Liver (tissue), 10 donors: ENCODE measurements at places on chromosomes 1 and 21.

DNA sequence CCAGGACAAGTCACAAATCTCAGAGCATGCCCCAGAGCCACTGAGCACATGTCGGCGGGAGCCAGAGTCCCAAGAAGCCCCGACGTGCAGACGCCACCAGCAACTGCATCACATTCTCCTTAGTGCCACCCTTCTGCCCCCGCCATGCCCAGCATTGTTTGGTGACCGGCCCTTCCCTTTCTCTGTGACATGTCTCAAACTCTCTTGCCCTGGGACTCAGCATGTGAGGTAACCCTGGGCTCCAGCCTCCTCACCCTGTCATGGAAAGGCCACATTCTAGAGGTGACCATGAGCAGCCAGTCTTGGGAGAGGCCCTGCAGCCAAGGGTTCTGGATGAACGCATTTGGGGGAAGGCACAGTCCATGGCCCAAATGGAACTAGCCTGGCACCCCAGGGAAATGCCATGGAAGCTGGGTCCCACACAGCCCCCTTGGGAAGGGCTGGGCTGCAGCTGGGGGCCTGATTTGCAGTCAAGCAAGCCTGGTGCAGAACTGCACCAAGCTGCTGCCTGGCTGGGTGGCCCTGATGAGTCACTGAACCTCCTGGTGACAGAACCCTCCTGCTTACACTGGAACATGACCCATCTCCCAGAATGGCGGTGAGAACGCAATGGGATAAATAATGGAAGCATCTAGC lies 94.4 kb downstream of the ITPKB start:
- no peaks in the 10 kb centered on the region for H3K27me3 ChIP-seq
- H3K27ac ChIP-seq: no peak overlapping the region
- DNase-seq: no peak

DNA sequence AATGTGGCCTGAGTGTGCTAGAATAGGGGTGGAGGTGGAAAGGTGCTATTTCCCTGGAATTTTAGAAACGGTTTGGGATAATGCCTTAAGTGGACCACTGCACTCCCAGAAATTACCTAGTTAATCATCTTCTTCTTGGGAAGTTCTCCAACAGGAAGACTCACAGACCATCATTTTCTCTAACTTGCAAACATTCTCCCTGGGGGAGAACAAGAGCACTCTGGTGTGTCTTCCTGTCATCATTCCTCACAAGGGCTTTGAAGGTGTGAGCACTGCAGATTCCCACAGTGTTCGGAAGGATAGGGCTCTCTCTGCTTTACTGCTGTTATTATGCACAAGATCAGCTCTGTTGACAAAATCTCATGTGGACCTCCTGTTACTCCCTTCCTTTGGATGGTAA lies 54.9 kb upstream of the TSPAN2 start:
- H3K4me3 ChIP-seq: no peak overlapping the region
- no peak for DNase-seq
- peaks cover under 1% of the 10 kb centered on the region for H3K4me1 ChIP-seq
- H3K27me3 ChIP-seq: peaks cover 12% of the 10 kb centered on the region
- H3K27ac ChIP-seq: no peak overlapping the region

- H3K27ac ChIP-seq: no peak overlapping the region
- DNase-seq: no peak
- no peaks in the 10 kb centered on the region for H3K36me3 ChIP-seq
- no peak overlapping the region for H3K4me3 ChIP-seq
- no peaks in the 10 kb centered on the region for H3K27me3 ChIP-seq
Measured at GRCh38 chr21:24938573-24938972, 668.7 kb downstream of the MRPL39 start.

- DNase-seq: peak; percentile 50
- peak overlapping the region; percentile 92 for H3K4me3 ChIP-seq
- H3K27me3 ChIP-seq: no peaks in the 10 kb centered on the region
- H3K27ac ChIP-seq: peak overlapping the region; percentile 73
- H3K36me3 ChIP-seq: peaks cover 29% of the 10 kb centered on the region
- peaks cover 53% of the 10 kb centered on the region for H3K4me1 ChIP-seq
Measured at GRCh38 chr1:1399872-1400575, 889 bp upstream of the CCNL2 start.

GRCh38 chr1:111666828-111667227 lies 47.2 kb downstream of the RAP1A start:
- H3K4me3 ChIP-seq: no peak overlapping the region
- H3K36me3 ChIP-seq: no peaks in the 10 kb centered on the region
- H3K27me3 ChIP-seq: no peaks in the 10 kb centered on the region
- H3K27ac ChIP-seq: no peak overlapping the region
- DNase-seq: no peak
- H3K4me1 ChIP-seq: peaks cover 7% of the 10 kb centered on the region

GRCh38 chr1:67524143-67525052 lies 94.2 kb upstream of the SERBP1 start:
- H3K4me3 ChIP-seq: no peak overlapping the region
- H3K27me3 ChIP-seq: no peaks in the 10 kb centered on the region
- peaks cover 10% of the 10 kb centered on the region for H3K4me1 ChIP-seq
- no peak for DNase-seq
- H3K36me3 ChIP-seq: no peaks in the 10 kb centered on the region

- no peaks in the 10 kb centered on the region for H3K4me1 ChIP-seq
- DNase-seq: no peak
- no peaks in the 10 kb centered on the region for H3K27me3 ChIP-seq
- no peak overlapping the region for H3K4me3 ChIP-seq
- H3K27ac ChIP-seq: peak overlapping the region; percentile 92
Measured at GRCh38 chr1:243496187-243496646, 240.4 kb downstream of the SDCCAG8 start.

DNA sequence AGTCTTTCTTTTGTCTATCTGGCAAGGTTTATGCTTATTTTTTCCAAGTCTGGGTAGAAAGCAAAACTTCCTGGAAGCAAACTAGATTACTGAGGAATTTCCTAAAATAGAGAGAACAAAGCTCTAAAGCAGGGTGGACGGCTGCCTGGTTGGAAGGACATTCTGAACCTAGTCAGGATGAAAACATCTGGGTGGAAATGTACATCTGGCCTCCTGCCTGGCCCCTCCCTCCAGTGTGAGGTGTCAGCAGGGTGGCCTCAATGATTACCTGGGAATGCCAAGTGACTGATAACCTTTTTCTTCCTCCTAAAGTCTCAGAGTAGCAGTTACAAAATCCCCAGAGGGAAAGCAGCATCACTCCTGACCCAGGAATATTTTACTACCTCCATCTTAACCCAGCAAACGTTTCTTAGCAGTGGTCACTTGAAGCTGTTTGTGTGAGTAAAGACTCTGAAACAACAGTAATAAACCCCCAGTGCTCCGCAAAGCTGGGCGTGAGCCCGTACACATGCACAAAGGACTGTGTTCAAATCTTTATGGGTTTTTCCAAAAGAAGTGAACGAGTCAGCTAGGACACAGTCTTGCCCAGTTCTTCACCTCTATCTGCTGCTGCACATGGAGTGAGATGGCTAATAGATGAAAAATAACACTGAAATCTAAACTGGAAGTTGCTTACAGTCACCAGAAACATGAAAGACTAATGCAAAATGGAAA lies 18.9 kb downstream of the ANGPTL7 start:
- DNase-seq: no peak
- no peak overlapping the region for H3K27ac ChIP-seq
- peaks cover 5% of the 10 kb centered on the region for H3K4me1 ChIP-seq
- H3K27me3 ChIP-seq: no peaks in the 10 kb centered on the region

GRCh38 chr1:151737479-151737878 lies 16.2 kb downstream of the RIIAD1 start:
- no peak for DNase-seq
- no peaks in the 10 kb centered on the region for H3K36me3 ChIP-seq
- H3K4me1 ChIP-seq: peaks cover 6% of the 10 kb centered on the region
- H3K27me3 ChIP-seq: no peaks in the 10 kb centered on the region

GRCh38 chr1:77876884-77877283 lies 11.5 kb upstream of the NEXN start:
- no peaks in the 10 kb centered on the region for H3K4me1 ChIP-seq
- no peak overlapping the region for H3K4me3 ChIP-seq
- no peak overlapping the region for H3K27ac ChIP-seq
- no peak for DNase-seq
- no peaks in the 10 kb centered on the region for H3K27me3 ChIP-seq

- no peaks in the 10 kb centered on the region for H3K27me3 ChIP-seq
- no peaks in the 10 kb centered on the region for H3K4me1 ChIP-seq
- H3K27ac ChIP-seq: no peak overlapping the region
Measured at GRCh38 chr21:28590676-28591075, 402.0 kb downstream of the LTN1 start.

- H3K36me3 ChIP-seq: no peaks in the 10 kb centered on the region
- no peak overlapping the region for H3K4me3 ChIP-seq
- H3K27ac ChIP-seq: no peak overlapping the region
- no peaks in the 10 kb centered on the region for H3K27me3 ChIP-seq
Measured at GRCh38 chr1:112026016-112026415, 36.5 kb upstream of the KCND3 start.

- H3K27ac ChIP-seq: no peak overlapping the region
- DNase-seq: no peak
- no peaks in the 10 kb centered on the region for H3K27me3 ChIP-seq
- H3K4me1 ChIP-seq: peaks cover 23% of the 10 kb centered on the region
Measured at GRCh38 chr1:59595774-59596173, 219.0 kb upstream of the HOOK1 start.

DNA sequence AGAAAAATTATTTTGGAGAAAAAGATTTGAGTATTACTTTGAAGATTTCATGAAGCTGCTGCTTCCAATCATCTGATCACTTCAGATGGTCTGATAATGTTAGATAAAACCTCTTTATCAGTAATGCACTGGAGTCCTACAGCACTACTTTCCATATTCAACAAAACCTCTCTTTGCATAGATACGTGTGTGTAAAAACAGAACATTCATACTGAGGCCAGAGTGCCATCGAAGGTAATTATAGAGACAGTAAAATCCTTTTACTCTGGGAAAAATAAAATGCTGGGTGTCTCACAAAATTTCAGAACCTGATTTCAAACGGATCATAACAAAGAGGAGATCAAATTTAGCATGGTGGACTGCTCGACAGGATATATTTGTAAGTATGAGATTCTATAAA lies at the start of gene RGS13:
RGS13 (plus strand) TSS at position 209 of the 400 bp plus-strand sequence. CDS start 8,188 bp downstream, outside the sequence.
- no peaks in the 10 kb centered on the region for H3K27me3 ChIP-seq
- DNase-seq: no peak
- no peak within 1 kb of the TSS for H3K4me3 ChIP-seq
- no peak within 1 kb of the TSS for H3K27ac ChIP-seq
- peaks cover 8% of the 10 kb centered on the region for H3K4me1 ChIP-seq
- H3K36me3 ChIP-seq: no peaks in the 10 kb centered on the region

GRCh38 chr1:39751595-39751994 lies 12.9 kb downstream of the PPIE start:
- no peak overlapping the region for H3K4me3 ChIP-seq
- H3K36me3 ChIP-seq: peaks cover 15% of the 10 kb centered on the region
- no peak overlapping the region for H3K27ac ChIP-seq
- H3K4me1 ChIP-seq: no peaks in the 10 kb centered on the region

GRCh38 chr1:201419746-201420607 lies 1.6 kb downstream of the TNNI1 start:
- H3K27ac ChIP-seq: no peak overlapping the region
- H3K4me1 ChIP-seq: no peaks in the 10 kb centered on the region
- H3K36me3 ChIP-seq: no peaks in the 10 kb centered on the region

DNA sequence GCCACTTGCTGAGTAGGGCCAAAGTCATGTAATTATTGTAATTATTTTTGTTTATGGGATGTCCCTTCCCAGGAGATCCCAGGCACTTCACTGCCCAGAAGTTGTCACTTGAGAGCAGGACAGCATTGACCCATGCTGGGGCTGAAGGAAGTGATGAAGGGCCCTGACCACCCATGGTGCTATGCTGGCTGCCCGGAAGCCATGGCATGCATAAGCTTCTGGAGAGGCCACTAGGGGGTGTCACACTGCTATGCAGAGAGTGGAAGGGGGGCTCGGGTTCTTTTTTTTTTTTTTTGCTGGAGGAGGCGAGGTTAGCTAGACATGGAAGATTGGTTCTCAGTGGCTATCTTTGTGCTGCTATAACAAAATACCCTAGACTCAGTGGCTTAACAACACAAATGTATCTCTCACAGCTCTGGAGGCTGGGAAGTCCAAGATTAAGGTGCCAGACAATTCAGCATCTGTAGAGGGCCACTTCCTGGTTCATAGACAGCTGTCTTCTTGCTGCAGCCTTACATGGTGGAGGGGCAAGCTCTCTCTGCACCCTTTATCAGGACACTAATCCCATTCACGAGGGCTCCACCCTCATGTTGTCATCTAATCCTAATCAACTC lies 84.9 kb downstream of the CNIH3 start:
- H3K4me3 ChIP-seq: no peak overlapping the region
- no peak for DNase-seq
- H3K27ac ChIP-seq: no peak overlapping the region
- no peaks in the 10 kb centered on the region for H3K27me3 ChIP-seq

GRCh38 chr21:36835383-36835795 lies 131.1 kb downstream of the HLCS start:
- no peaks in the 10 kb centered on the region for H3K36me3 ChIP-seq
- no peak overlapping the region for H3K4me3 ChIP-seq
- no peak for DNase-seq
- H3K4me1 ChIP-seq: no peaks in the 10 kb centered on the region
